ENCODE measurements at places on chromosomes 16 and 17.

- DNase-seq = no peak
Measured at GRCh38 chr16:74321356-74321755, 24.7 kb downstream of the PSMD7 start.

DNA sequence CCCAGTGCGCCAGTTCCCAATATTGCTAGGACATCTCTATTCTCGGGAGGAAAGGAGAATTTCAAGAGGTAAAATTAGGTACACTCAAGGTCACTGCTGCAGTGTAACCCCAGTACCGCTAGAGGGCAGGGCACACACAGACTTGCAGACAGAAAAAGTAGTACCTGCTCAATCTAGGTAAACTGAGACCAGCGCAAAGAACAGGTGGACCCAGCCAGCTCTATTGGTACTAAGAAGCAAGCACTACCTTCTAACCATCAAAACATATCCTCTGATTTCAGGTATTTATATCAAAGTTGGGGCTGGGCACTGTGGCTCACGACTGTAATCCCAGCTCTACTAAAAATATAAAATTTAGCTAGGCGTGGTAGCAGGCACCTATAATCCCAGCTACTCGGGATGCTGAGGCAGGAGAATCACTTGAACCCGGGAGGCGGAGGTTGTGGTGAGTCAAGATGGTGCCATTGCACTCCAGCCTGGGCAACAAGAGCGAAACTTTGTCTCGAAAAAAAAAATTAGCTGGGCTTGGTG, 3.6 kb upstream of the WDR81 start:
- DNase-seq = peak; percentile 58

- DNase-seq = no peak
Measured at GRCh38 chr16:12539185-12539929, 264.3 kb downstream of the CPPED1 start.

GRCh38 chr17:10052106-10052813, 146.1 kb downstream of the GAS7 start:
- no peak for DNase-seq

GRCh38 chr17:63529711-63530556, 6.8 kb downstream of the KCNH6 start:
- DNase-seq = no peak

Measured in NCI-H146 (cell line).